ENCODE measurements at places on chromosomes 16 and 17.

DNA sequence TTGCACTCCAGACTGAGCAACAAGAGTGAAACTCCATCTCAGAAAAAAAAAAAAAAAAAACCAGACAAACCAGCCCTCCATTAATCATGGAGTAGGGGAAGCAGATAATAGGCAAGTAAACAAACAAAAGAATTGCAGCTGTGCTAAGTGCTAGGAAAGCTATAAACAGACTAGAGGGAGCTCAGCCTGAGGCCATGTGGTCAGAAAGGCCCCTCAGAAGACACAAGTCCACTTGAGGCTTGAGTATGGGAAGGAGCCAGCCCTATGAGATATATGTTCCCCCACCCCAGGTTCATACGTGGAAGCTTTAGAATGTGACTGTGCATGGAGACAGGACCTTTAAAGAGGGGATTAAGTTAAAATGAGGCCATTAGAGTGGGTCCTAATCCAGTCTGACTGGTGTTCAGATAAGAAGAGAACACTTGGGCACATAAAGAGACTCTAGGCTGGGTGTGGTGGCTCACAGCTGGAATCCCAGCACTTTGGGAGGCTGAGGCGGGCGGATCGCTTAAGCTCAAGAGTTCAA, 132.6 kb upstream of the NOL11 start:
- DNase-seq: no peak

GRCh38 chr17:14580499-14580898, 279.6 kb downstream of the HS3ST3B1 start:
- no peak for DNase-seq

DNA sequence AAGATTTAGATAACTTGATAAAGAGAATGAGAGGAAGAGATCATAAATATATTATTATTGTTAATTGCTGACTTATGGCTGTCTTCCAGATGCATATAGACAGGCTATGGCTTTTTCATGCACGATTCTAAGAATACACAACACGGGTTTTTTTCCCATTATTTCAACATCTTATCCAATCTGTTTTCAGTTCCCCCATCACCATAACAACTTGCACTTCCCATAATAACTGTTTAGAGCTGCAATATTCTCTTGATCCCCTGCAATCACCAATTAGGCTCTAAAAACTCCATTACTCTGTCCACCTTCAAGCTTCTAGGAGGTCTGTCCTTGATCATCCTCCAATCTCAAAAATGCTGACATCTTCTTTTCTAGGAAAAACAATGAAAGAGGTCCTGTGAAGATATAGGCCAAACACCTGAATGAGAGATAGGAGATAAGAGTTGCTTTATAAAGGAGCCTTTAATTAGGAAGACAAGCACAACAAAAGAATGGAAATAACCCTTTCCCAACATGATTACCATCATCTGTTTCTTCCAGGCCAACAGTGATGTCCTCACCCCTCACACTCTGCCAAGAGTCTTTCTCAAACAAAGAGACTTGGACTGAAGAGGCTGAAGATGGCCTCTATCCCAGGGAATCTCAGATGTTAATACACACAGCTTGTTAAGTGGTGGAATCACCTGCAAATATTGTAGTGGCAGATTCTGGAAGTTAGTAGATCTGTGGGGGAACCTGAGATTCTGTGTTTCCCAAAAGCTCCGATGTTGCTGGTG, 32.2 kb upstream of the CCL2 start:
- DNase-seq: no peak

GRCh38 chr17:68292689-68293040, 1.4 kb downstream of the ARSG start:
- no peak for DNase-seq

GRCh38 chr17:38604479-38605403, 1.0 kb downstream of the SRCIN1 start:
- peak; percentile 67 for DNase-seq

DNA sequence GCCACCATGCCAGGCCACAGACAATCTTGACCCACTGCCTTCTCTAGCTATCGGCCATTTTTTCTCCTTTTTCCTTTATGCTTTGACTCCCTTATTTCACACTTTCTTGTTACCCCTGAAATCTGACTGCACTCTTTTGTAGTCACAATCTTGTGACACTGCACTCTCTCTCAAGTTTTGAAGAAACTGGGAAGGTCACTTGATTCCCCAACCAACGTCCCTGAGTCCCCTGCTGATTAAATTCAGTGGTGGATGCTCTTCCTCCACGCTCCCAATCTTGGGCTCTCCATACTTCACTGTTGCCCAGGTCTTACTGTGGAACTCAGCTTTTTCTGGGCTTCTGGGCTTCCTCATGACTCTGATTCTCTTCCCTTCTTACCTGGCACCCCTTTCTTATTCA, 33.9 kb downstream of the PECAM1 start:
- DNase-seq: no peak

DNA sequence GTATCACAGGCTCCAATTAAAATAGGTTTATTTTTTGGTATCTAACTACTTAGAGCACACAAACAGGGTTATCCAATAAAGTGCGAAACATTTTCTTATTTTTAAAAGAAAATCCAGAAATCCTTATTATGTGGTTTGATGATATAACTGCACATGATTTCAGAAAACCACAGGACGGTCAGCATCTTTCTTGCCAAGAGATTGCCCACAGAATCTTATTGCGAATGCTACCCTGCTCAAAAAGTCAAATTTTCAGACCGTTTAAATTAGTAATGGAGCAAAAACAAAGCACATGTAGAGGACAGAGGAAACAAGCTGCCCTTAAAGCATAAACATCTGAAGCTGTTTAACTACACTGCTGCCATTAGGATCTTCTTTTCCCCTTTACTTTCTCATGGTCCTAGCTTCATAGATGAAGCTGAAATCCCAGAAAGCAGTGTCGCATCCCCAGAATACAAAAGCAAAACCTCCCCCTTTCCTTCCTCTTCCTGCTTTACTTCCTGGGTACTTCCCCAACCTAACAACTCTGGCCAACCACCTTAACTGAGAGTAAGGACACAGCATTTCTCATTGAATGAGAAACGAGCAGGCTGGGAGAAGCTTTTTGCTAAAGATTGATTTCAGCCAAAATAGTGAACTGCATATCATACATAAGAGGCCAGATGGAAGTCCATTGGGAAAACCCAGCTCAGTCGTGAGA, 43.7 kb downstream of the CMTM4 start:
- no peak for DNase-seq
